ENCODE measurements at places on chromosomes 2 and 18.

DNA sequence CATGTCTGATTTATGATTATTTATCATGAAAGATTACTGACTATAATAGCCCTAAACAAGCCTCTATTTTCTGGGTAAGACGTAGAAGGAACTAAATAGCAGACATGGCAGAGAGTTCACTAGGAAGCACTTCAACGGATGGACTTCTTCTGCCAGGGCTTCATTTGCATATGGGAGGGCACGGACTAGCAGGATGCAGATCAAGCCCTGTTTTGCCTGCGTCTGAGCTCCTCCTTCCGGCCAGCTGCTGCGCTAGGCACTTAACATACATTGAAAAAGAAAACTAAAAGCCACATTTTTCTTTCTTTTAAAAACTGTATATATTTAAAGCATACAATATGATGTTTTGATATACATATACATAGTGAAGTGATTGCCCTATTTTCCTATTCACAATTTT lies 340.0 kb upstream of the MEX3C start:
- DNase-seq = no peak

DNA sequence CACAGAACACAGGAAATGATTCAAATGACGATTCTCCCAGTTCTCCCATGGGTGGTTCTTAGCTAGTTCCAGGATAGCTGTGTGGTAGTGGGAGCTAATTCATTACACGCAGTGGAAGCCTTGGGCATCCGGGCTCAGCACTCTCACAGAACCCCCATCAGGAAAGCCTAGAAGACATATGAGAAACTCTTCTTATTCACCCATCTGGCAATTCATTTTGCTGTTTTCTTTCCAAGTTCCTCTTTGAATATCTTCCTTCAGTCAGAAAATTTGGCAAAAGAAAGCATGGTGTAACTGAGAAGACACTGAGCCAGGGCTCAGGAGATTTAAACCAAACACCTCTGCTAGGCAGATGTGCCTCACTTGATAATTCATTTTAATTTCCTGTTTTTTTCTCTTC lies 85.2 kb upstream of the FN1 start:
- DNase-seq = no peak

DNA sequence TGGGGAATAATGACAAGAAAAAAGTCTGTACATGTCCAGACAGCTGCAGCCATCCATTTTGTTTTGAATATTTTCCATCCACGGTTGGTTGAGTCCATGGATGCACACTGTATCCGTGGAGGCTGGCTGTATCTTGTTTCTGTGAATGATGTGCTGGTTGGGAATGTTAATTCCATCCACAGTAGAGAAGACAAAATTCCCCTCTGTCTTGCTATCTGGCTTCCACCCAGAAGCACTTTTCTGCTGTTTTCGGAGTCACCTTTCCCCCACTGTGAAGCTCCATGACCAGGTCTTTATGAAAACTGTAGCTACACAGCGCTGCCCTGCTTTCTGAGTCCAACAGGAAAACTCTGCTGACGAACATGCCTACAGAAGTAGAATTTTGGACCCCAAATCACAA lies 122.3 kb downstream of the HRH4 start:
- no peak for DNase-seq

DNA sequence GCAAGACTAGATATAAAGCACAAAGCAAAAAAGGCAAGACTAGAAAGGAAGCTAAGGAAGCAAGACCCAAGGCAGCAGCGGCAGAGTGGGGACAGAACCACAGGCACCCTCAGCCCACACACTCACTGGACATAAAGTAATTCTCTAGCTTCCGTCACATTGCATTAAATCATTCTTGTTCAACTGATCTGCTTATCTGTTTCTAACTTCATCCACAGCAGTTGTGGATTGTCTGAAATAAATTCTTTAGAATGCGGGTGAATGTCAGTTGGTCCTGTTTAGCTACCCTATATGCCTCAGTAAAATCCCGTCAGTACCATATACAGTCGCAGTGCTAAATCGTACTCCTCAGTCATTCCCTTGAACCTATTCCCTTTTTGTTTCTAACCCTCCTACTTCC lies 183.2 kb upstream of the SLC39A10 start:
- no peak for DNase-seq

GRCh38 chr2:102032368-102033030 lies 40.7 kb downstream of the IL1R2 start:
- DNase-seq = no peak

GRCh38 chr18:5515011-5515784 lies 28.6 kb downstream of the EPB41L3 start:
- no peak for DNase-seq

DNA sequence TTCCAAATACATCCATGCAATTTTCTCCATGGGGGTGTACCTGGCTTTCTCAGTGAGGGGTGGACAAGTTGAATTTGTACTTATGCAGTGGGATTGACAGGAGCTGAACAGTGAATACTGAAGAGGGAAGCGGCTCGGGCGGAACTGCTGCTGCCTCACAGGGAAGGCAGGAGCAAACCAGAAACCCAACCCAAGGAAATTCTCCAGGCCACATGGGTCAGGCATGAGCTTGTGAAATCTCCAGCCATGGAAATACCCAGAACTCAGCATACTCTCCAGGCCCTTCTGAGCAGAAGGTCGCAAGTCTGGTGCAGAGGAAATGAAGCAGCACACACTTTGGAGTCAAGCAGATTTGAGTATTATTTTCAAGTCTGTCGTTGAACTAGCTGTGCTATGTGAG lies 26.5 kb upstream of the INO80C start:
- DNase-seq = no peak

- DNase-seq = no peak
These were observed 155.9 kb upstream of the CAPN13 start for GRCh38 chr2:30963184-30963583.

DNA sequence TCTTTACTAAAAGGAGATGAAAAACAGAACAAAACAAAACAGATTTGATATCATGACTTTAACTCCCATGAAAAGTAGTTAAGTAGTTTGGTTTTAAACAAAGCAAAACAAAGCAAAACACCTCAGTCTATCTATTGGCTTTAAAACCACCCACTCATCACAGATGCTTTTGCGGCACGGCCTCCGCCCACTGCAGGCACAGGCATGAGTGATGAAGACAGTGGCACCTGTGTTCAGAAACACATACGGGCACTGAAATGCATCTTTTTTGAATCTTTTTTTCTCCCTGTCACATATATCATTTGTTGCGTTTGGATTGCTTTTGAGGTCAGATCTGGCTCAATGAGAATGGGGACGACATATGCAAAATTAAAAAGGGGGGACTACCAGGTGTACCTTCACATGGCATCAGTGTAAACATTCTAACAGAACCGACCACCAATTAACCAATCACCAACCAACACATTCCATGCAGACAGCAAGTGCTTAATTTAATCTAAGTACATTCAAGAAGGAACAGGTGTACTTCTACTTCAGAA lies 147.4 kb upstream of the REV1 start:
- DNase-seq = no peak

DNA sequence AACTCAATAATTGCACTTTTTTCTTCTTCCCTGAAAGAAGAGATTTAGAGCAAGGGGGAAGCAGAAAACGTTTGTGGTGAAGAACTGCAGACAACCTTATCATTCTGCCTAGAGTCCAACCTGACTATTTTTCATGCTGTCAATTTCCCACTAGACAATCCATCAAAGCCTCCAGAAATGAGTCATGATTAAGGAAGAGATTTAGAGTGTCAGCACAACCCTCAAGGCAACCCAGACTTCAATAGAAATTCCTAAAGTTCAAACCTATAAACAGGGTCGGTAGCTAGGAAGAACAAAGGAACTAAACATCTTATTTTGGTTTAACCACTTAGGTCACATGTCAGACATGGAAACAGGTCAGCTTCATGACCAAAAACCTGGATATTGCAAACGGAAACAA lies 86.9 kb downstream of the SLC25A12 start:
- DNase-seq = no peak

Data from activated naive CD4-positive, alpha-beta T cell (primary cell).